ENCODE measurements at places on chromosomes 12 and 14.

- DNase-seq, result no peak
Observed at GRCh38 chr12:6330999-6331714, 10.7 kb downstream of the TNFRSF1A start.

DNA sequence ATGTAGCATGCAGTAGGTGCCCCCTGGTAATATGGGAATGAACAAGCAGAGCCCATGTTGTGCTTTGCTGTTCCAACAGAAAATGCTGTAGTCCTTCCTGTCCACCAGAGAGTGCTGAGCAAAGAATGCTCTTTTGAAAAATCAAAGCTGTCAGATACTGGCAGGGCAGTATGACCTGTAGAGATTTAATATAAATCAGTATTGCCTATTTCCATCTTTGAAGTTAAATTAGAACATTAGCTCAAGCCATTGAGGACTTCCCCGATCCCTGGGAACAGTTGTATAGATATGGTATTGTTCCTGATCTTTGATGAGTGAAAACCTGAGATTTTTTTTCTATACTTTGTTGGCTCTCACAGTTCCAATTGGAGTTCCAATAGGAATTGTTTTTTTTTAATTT, 13.0 kb downstream of the TTC8 start:
- DNase-seq, result no peak

- DNase-seq, result no peak
Observed at GRCh38 chr14:59013672-59014298, 174.7 kb upstream of the DAAM1 start.

DNA sequence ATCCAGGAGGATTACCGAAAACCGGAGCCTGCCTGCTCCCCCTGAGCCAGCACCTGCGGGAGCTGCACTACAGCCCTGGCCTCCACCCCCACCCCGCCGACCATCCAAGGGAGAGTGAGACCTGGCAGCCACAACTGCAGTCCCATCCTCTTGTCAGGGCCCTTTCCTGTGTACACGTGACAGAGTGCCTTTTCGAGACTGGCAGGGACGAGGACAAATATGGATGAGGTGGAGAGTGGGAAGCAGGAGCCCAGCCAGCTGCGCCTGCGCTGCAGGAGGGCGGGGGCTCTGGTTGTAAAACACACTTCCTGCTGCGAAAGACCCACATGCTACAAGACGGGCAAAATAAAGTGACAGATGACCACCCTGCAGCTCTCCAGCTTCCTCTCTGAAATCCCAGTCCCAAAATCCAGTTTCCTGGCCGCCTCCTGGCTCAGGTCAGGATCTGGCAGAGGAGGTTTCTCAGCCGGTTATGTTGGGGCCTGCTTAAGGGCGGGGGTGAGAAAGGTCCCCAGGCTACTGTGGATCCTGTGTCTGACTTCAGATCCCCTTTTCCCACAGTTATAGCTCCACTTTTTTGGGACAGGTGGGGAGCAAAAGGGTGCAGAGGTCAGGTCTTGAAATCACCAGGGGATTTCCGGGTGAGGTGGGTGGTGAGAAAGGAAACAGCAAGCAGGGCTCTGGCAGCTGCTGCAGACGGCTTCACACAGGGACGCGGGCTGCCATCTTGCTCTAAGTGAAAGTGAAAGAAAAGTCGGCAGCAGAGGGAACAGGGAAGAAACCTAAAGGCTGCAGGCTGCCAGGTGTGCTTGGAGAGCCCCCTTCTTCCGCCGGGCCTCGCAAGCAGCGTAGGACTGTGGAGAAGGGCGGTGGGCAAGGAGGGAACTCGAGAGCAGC, at the start of gene TAPBPL:
Gene TAPBPL, plus strand, starts transcription at position 695 of the 897 bp plus-strand sequence. CDS start 207 bp downstream, outside the sequence.
- peak; percentile 87 for DNase-seq

- no peak for DNase-seq
Observed at GRCh38 chr12:117865505-117865904, 103.3 kb downstream of the KSR2 start.

DNA sequence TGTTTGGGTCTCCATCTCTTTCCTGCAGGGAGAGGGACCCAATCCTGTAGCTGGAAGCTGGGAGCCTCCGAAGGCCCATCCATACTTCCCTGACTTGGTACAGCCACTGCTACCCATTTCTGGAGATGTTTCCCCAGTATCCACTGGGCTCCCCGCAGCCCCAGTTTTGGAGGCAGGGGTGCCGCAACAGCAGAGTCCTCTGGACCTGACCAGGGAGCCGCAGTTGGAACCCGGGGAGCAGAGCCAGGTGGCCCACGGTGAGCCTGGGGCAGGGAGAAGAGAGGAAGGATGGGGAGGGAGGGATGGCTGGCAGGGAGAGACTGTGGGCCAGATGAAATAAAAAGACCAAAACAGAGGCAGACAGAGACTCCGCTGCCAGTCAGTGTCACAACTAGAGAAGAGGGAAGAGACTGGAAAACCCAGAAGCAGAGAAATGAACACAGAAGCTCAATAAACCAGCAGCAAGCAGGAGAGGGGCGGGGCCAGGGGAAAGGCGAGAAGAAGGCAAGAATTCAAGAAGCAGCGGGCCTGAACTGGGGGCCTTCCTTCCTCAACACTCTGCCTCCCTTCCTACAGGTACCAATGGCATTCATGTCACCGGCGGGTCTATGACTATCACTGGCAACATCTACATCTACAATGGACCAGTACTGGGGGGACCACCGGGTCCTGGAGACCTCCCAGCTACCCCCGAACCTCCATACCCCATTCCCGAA, 6.3 kb downstream of the LTBR start:
- DNase-seq, result no peak

GRCh38 chr12:79983986-79984620, 49.2 kb upstream of the PPP1R12A start:
- DNase-seq, result peak; percentile 63

GRCh38 chr14:91244501-91244901, at the start of gene GPR68:
Gene GPR68, minus strand, starts transcription at chr14:91244704. Its CDS starts 9,654 bp downstream, at chr14:91235050.
- peak; percentile 24 for DNase-seq

DNA sequence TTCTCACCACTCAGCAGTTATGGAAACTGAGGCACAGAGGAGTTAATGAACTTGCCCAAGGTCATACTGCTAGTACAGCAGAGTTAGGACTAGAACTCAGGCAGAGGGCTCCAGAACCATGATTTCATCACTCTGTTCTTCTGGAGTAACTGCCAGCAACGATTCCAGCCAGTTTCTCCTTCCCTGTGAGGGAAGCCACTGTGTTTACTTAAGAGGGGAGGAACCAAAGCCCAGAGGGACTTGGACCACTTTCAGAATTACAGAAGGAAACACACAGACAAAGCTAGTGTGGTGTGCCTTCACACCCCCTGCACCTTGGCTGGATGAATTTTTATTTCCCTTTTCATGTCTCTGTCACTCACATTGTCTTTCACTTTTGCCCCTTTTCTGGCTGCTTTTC, 398.2 kb downstream of the DPF3 start:
- no peak for DNase-seq

DNA sequence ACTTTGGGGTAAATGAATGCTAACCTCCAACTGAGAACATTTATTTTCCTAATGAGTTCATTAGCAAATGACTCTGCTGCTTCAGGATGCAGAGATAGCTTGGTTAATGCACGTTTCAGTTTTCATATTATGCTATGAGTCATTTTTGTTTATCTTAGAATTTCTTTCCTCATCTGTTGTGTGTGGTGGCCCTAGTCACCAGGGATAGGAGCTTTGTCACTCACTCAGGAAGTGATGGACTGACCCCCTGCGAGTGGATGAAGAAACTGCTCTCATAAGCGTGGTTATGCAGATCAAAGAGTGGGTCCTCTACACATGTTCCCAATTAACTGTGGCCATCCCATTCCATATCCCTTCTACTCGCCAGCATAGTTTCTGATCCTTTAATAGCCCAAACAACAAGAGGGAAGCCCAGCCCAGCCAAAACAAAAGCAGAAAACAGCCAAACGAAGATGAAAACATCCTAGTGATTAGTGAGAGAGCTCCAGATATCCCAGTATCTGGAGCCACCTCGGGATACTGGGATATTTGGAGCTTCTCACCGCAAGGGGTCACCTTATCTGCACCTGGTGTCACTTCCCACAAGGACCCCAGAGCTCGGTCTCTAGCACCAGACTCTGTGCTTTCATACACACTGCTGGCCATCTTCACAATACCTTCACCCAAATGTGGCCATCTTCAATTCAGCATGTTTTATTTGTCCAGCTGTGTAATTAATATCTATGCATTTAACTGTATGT, 8.6 kb downstream of the TC2N start:
- peak; percentile 18 for DNase-seq

GRCh38 chr12:49451468-49452259, 84.4 kb downstream of the SPATS2 start:
- DNase-seq, result no peak

DNA sequence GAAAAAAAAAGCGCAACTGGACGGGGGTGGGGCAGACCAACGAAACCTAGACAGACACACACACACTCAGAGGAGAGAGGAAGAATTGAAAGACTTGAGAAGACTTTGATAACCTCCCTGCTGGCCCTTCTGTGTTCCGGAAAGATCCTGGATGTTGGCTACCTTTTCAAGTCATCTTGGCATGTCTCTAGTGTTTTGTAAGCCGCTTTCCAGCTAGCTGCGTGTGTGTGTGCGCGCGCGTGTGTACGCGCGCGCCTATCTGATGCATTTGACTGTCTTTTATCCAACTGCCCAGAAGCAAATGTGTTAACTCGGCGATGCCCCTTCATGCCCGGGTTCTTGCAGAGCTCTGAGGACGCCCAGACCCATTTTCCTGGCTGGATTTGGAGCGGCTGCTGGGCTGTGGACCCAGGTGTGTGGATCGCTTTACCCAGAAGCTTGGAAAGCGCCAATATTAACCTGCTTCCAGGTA, 664 bp downstream of the LRFN5 start:
- no peak for DNase-seq

- no peak for DNase-seq
Observed at GRCh38 chr14:99315197-99315596, 43.2 kb upstream of the BCL11B start.

- DNase-seq, result no peak
Observed at GRCh38 chr12:92297932-92298696, 152.5 kb upstream of the BTG1 start.

Data from DMS153 (cell line).